ENCODE measurements at places on chromosomes 4 and X.
A peak's percentile ranks its signal among the peaks of the same experiment; 100 is the strongest.

DNA sequence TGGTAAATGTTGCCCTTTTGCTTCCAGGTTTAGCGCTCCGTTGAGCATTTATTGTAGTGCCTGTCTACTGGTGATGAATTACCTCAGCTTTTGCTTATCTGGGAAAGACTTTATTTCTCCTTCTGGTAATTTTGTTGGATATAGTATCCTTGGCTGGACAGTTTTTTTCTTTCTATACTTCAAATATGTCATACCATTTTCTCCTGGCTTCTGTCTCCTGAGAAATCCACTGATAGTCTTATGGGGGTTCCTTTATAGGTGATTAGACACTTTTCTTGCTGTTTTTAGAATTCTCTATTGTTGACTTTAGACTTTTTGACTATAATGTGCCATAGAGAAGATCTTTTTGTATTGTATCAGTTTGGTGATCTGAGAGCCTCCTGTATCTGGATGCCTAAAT, 73.5 kb downstream of the ARFIP1 start:
- no peak overlapping the region for H3K27ac ChIP-seq
- H3K27me3 ChIP-seq = no peaks in the 10 kb centered on the region
- H3K4me3 ChIP-seq = no peak overlapping the region
- no peaks in the 10 kb centered on the region for H3K36me3 ChIP-seq
- H3K4me1 ChIP-seq = peaks cover 11% of the 10 kb centered on the region

GRCh38 chrX:134013524-134013923, 28.1 kb upstream of the GPC3 start:
- H3K27ac ChIP-seq = no peak overlapping the region

DNA sequence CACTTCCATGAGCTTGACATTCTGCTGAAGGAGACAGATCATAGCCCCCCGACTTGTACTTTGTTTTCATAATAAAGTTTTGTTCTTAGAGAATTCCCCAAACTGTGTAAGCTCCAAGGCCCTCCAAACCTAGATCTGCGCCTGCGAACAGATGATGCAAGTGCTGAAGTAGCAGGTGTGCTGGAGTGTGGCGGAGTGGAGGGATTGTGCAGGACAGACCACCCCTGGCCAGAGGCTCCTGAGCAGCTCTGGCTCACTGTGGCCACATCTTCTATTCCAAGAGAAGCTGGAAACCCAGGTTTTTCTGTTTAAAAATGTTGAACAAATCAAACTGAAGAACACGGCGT, 46.4 kb downstream of the TBC1D14 start:
- no peak overlapping the region for H3K27ac ChIP-seq
- peak; percentile 35 for DNase-seq
- H3K27me3 ChIP-seq = no peaks in the 10 kb centered on the region
- peaks cover 36% of the 10 kb centered on the region for H3K4me1 ChIP-seq
- no peaks in the 10 kb centered on the region for H3K36me3 ChIP-seq

GRCh38 chr4:74230902-74231499, 73.1 kb downstream of the MTHFD2L start:
- no peak overlapping the region for H3K27ac ChIP-seq
- H3K4me1 ChIP-seq = no peaks in the 10 kb centered on the region
- H3K27me3 ChIP-seq = no peaks in the 10 kb centered on the region
- no peak for DNase-seq
- H3K4me3 ChIP-seq = no peak overlapping the region

Measured in suprapubic skin (tissue), 4 donors.